Left ventricle myocardium superior (tissue), 1 donor: ENCODE measurements at places on chromosomes 12 and 14.

DNA sequence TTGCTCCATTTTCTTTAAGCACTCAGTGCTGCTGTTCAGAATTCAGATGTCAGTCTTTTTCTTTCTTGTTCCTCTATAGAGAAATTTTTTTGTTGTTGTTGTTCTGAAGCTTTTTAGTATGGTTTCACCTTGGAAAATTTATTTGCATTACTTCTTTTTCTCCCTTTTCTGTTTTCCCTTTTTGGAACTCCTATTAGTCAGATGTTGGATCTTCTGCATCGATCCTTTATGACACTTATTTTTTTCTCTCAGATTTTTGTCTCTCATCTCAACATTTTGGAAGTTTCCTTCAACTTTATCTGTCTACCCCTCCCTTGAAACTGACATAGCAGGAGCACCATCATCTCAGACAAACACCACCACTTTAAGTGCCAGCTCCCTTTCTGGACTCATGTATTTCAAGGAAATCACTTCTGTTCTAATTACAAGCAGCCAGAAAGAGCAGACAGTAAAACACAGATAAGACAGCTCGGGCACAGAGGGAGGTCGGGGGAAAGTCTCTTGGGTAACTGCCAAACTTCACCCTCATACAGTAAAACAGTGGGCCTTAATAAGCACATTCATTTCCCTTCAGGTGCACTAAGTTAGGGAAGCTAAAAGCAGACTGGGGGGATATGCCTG is 222.7 kb upstream of the PLXNC1 start:
- no peak for DNase-seq

- DNase-seq: no peak
Observed at GRCh38 chr14:92531106-92531873, 17.7 kb downstream of the RIN3 start.

DNA sequence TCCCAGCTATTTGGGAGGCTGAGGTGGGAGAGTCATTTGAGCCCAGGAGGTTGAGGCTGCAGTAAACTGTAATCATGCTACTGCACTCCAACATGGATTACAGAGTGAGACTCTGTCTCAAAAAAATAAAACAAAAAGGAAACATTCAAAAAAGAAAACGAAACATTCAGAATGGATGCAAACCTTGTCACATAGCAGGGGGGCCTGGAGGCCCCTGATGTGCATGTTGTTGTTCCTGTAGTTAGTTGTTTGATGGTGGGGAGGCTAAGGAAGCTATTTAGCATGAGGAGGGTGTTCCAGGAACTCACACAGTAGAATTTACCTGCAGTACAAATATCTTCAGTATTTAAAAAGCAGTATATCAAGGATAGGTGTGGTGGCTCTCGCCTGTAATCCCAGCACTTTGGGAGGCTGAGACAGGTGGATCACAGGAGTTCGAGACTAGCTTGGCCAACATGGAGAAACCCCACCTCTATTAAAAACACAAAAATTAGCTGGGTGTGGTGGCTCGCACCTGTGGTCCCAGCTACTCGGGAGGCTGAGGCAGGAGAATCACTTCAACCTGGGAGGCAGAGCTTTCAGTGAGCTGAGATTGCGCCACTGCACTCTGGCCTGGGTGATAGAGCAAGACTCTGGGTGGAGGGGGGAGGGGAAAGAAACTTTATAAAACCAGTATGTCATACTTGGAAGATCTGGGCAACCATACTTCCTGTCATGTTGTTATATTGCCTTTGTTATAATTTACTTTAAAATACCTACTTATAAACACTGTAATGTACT is 17.6 kb upstream of the AEBP2 start:
- DNase-seq: no peak

DNA sequence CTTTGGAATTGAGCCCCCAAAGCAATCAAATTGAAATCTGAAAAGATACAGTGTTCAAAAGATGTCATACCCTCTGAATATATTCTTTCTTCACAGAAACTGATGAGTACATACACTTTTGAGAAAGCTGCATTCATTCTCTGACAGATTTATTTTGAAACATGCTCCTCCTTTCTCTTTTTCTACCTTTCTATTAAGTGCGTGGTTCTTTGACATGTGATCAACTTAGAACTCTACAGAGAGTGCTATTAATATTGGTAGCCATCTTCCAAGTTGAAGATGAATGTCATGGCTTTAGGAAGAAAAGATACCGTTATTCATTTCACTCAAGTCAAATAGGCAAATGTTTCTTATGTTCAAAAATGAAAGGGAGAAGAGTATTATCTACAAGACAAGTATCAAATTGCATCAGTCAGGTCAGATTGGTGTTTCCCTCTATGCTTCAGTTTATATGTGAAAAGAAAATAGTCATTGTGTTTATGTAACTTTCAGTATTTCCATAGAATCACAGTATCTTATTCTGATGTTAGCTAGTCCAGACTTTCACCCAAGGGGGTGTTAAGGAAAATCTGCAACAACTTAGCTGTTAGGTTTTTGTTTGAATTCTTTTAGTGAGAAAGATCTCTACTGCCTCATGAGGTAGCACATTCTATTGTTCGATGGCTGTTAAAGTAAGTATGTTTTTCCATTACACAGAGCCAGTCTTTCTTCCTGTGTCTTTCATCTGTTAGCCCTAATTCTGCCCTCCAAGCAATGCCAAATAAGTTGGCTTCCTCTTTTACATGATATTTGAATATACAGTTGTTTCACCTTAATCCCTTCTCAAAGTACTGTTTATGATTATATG is 55.4 kb upstream of the GARIN2 start:
- DNase-seq: no peak
